ENCODE measurements at places on chromosomes 4 and X. TPM values are rescaled to one million over a fixed set of nuclear protein-coding genes. Genes with fewer than 3 reads are reported as not detected.

GRCh38 chr4:116070283-116070682, 956.9 kb upstream of the NDST4 start:
- DNase-seq: no peak

DRD5 gene
- total RNA-seq: not detected

DNA sequence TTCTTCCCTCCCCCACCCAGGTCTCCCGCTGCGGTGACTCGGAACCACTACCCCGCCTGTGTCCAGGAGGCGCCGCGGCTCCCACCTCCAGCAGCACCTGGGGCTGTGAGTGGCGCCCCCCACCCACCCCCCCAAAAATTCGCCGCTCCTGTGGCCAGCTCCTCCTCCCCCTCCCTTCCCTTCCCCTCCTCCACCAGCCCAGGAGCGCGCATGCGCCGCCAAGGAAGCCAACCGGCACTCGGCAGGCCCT, 278 bp downstream of the CLOCK start:
- DNase-seq: no peak

TLR10 gene
- not detected for total RNA-seq

- no peak for DNase-seq
Measured at GRCh38 chr4:184825141-184825895, 450 bp downstream of the ACSL1 start.

DNA sequence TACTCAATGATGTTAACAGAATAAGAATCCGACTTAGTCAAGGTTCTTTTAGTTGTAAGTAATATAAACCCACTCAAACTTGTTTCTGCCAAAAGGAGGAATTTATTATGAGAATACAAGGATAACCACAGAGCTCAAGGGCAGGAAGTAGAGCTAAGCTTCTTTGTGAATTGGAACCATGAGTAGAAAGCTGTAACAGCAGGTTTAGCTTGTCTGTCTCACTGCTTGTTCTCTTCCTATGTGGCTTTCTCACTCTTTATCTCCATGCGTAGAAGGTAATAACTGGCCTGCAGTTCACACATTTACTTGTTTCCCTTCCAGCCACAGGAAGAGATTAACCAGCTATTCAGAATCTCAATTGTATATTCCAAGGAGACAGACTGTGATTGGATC, 378.3 kb downstream of the PPP1R2C start:
- DNase-seq: no peak

PFKFB1 gene
- total RNA-seq: 0.16 TPM

DNA sequence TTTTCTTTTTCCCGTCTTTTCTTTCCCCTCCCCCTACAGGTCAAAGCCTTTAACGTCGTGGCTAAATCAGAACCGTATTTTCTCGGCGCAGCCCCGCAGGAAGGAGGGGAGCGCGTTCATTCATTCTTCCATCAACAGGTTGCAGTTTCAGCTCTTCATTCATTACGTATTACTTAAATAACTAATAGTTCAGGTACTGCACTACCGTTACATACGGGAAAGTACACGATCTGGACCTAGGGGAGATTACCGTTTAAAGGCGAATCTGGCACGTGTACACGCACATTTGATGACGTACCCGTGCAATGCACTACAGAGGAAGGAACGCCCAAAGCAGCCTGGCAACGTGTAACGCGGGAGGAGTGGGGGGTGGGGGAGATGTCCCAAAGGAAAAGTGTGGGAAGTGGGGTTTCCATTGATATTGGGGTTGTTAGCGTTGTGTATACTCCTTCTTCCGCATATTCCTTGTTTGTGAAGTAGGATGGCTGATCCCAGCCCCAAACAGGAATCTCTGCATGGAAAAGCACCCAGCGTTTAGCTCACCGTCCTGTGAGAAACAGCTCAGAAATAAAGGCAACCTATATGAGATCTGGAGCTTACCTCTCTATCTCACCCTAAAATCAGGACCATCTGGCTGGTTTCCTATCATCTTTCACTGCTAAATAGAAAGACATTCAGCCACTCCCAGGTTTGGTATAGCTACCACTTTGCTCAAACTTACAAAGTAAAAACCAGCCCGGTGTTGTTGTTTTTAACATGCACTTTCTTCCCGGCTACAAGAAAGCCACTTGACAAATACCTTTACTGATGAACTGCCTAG, 585 bp upstream of the SEC24D start:
- DNase-seq: no peak

DNA sequence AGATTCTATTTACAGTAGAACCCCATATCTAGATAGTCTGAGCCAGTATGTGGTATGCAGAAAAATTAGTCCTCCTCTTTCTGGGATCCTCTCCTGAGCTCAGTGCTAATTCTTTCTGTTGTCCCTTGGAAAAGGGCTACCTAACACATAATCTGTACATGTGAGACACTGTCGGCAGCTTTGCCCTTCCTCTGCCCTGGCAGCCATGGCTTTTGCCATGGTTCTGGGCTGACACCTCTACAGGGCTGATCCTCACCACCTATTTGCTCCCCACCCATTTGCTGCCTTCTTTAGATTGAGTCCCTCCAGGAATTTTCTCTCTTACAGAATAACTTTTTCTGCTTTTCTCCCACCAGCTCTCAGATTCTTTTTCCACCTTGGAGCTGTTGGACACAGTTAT, 64.7 kb upstream of the MAP9 start:
- no peak for DNase-seq

UNC5C gene
- 2.1 TPM for total RNA-seq

- DNase-seq: no peak
Measured at GRCh38 chrX:53321943-53322497, 40.6 kb upstream of the IQSEC2 start.

NUDT11 gene
- 0.14 TPM for total RNA-seq

- no peak for DNase-seq
Measured at GRCh38 chrX:96982161-96982560, 98.5 kb downstream of the RPA4 start.

Measured in Right ventricle myocardium inferior (tissue), 1 donor.